ENCODE measurements at places on chromosomes 3 and 15.

DNA sequence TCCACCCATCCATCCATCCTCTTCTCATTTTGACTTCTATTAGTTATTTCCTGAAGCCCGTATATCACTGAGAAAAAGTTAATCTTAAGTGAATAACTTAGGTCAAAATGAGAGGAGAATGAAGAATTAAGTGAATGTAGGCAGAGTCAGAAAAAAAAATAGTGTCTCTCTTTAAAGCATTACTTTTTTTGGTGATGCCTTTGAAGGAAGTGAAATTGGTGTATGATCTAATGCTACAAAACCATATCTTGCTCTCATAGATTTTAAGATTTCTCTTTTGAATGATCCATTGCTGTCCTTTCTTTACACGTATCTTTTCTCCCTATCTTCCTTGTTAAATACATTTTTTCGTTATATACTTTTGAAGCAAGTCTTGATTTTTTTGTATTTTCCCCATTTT lies 23.4 kb downstream of the FNDC3B start:
- DNase-seq, result no peak

DNA sequence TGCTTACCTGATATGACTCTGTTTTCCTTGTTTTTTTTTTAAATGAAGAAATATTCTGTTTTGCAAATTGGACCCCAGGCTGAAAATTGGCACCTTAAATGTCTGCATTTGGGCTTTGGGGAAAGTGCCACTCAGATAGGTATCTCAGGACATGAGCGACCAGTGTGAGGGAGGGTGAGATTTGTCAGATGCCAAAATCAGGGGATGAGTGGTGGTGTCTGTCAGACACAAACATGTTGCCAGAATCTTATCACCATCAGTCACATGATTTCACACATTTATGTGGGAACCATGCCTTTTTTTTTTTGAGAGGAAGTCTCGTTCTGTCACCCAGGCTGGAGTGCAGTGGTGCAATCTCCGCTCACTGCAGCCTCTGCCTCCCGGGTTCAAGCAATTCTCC lies 75.6 kb upstream of the OSBPL11 start:
- DNase-seq, result no peak

- no peak for DNase-seq
These were observed 100.5 kb downstream of the LINGO1 start for GRCh38 chr15:77532067-77532710.

GRCh38 chr15:42102646-42103235 lies 8.4 kb upstream of the PLA2G4D start:
- DNase-seq, result no peak

DNA sequence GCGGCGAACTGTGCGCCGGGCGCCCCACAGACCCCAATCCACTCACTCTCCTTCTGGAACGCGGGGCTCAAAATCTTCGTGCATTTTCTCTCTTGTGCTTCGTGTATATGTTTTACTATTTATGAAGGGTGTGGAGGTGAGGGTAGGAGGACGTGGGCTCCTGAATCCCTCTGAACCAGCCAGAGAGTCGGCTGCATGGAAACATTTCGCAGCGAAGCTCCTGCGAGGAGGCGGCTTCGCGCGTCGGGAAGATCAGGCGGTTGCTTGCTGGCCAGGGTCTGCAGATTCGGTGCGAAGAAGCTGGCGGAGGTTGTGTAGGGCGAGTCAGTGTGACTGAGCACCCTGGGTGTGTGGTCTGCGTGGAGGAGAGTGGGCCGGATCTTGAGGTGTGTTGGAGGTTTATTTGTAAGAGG lies 1.1 kb downstream of the CNTN4 start:
- DNase-seq, result no peak

Data from activated T-cell treated with anti-CD3 and anti-CD28 coated beads for 24 hours (primary cell).